Vagina (tissue), 2 donors: ENCODE measurements at places on chromosomes 1 and 21.

DNA sequence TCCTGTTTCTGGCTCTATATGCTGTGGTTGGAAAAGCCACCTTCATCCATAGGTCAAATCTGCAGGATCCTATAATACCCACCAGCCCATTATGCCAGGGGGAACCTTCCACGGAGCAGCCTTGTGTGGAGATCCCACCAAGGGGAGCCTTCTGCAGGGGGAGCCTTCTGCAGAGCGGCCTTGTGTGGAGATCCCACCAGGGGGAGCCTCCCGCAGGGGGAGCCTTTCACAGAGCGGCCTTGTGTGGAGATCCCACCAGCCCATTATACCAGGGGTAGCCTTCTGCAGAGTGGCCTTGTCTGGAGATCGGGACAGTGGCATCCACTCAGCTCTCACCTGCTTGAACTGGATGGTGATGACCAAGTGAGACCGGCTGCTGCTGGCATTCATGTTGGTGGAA lies 85.3 kb downstream of the SCCPDH start:
- DNase-seq = no peak

DNA sequence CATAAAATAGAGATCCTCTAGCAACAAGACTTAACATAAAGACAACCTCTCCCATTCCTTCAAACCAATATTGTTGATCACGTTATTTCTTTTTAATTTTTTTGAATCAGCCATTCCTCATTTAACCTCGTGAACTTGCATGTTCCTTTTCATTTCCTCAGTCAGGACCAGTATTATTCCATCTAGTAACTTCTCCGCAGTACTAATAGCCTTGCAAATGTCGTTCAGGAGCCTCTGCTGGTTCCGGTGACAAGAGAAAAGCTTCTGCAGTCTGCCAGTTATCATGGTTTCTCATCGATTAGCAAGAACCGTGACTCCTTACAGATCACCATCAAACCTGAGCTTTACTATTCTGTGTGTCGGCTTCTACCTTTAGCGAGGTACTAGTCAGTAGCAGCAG lies 3.0 kb downstream of the APP start:
- DNase-seq = no peak

GRCh38 chr1:208243527-208243966 lies 637 bp downstream of the PLXNA2 start:
- no peak for DNase-seq

GRCh38 chr1:29496701-29497100 lies 260.4 kb downstream of the PTPRU start:
- DNase-seq = no peak

- no peak for DNase-seq
These were observed 88.5 kb upstream of the NFASC start for GRCh38 chr1:204782118-204782700.

- DNase-seq = no peak
These were observed 7.7 kb downstream of the LRRC52 start for GRCh38 chr1:165551469-165551868.

GRCh38 chr1:36328713-36329112 lies 5.3 kb upstream of the EVA1B start:
- DNase-seq = no peak
